RKO (cell line): ENCODE measurements at places on chromosomes 2 and 18.

GRCh38 chr18:5145168-5145825 lies 51.8 kb downstream of the AKAIN1 start:
- no peak for DNase-seq

GRCh38 chr2:73176205-73176880 lies 26.0 kb upstream of the NOTO start:
- DNase-seq = no peak

DNA sequence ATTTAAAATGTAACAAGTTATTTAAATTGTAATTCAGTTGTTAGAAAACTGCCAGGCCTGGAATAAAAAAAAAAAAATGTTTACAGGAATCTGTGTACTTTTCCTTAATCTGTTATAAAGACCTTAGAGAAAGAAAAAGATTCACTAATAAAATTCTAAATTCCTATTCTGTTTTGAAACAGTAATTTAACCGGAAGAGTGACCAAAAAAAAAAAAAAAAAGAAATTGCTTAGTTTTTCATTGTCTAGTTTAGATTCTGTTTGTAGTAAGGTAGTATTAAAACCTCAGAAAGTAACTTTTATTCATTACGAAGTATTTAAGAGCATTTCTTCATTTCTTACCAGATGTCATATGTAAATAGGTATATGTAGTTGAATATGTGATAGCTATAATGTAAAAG lies 2.5 kb downstream of the REL start:
- DNase-seq = no peak

- DNase-seq = peak; percentile 28
Observed at GRCh38 chr18:23143016-23143814, 7.9 kb downstream of the CABLES1 start.

DNA sequence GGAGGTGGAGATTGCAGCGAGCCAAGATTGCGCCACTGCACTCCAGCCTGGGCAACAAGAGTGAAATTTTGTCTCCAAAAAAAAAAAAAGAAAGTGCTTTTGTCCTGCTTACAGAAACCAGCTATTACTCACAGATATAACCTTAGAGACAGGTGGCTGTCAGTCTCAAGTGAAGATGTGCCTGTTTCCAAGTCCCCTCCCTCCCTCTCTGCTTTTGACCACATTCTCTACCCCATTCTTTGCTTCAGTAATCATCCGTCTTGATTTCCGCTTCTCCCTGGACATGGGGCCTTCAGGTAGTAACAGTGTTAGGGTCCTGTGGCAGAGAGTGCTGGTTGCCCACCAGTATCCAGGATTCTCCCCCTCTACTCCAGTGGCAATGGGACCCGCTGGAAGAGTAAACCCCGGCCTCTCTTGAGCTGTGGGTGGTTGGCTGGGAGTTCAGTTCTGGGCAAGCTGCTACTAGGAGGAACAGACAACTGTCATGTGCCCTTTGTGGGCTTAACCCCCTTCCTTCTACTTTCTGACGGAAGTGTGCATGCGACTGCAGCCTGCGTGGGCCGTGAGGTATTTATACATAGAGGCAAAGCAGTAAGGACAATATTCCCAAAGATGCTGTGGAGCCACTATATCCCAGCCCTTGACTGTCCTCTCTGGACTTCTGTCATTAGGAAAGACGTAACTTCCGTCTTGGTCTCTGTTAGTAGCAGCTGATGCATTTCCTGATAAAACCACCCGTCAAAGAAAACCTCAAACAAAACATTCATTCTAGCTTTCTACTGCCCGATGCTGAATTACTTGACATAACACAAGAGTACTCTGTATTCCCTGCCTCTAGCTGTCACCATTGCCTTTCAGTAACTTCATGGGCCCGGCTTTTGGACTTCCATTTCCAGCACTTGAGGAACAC lies 17.8 kb downstream of the PDCL3 start:
- DNase-seq = no peak

- peak; percentile 23 for DNase-seq
Observed at GRCh38 chr2:181070119-181070835, 89.9 kb downstream of the UBE2E3 start.

- DNase-seq = no peak
Observed at GRCh38 chr2:152437276-152438108, 102.5 kb downstream of the FMNL2 start.

DNA sequence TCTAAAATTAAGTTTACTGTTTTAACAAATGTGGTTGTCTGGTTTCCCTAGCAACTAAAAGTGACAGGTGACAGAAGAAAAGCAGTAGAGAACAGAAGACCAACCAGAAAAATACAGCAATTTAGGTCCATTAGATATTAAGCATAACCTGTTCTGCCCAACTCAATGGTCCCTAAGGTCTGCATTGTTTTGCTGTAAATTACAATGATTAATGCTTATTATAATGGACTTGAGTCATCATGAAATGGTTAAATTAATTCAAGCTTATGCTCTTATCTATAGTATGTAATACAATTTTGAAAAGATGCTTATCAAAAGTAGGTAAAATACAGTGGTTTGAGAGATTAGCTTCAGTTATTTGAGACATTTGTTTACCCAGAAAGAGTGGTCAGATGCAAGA lies 378.0 kb downstream of the GRB14 start:
- no peak for DNase-seq

- DNase-seq = no peak
Observed at GRCh38 chr2:232211743-232212686, 166.5 kb upstream of the ALPP start.
